ENCODE measurements at places on chromosomes 7 and 10.

DNA sequence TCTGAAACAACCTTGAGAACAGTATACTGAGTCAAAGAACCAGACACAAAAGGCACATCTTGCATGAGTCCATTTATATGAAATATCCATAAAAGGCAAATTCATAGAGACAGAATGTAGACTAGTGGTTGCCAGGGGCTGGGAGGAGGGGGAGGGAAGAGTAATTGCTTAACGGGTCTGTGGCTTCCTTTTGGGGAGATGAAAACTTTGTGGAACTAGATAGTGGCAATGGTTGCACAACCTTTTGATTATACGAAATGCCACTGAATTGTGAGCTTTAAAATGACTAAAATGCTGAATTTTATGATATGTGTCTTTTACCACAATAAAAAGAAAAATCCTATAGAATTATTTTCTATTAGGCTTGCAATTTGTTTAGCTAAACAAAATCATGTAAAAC lies 16.8 kb downstream of the ADRB1 start:
- DNase-seq = no peak

GRCh38 chr7:28595076-28595475 lies 182.8 kb downstream of the CREB5 start:
- no peak for DNase-seq

DNA sequence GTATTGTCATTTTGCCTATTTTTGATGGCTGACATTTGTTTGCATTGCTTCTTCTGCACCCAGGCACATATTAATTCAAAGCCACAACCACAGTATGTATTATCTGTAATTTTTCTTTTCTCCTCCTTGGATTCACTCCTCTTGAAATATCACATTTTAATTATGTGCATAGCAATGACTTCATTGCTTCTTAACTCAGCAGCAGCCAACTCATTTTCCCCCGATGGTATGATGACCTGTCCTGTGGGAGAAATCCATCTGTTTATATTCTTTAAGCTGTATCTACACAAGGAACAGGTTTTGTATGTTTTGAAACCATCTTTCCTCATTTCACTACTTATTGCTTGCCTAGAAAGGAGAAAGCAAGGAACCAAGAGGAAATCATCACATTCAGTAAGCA lies 588.8 kb downstream of the INHBA start:
- DNase-seq = no peak

DNA sequence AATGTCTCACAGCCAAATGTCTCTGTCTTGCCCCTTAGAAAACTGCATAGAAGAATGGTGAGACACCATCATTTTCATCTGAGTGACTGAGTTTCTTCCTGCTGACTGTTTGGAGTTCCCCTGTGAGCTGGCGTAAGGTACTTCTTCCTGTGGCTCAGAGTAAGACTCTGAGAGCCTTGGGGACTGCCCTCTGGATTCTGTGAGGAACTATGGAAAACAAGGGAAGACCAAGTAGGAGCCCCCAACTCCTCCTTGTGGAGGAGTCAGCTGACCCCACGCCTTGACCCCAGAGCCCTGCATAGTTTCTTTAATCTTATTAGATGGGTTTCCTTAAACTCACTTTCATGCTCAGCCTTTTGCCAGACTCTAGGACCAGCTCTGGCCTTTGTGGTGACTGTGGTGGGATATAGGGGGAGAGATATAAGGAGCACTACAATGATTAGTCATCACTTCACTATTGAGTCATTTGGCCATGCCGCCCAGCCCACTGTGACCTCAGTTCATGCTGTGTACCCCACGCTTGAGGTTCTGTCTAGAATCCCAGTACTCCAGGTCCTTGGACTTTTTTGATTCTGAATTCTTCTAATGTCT lies 51.8 kb upstream of the FAM133B start:
- no peak for DNase-seq

DNA sequence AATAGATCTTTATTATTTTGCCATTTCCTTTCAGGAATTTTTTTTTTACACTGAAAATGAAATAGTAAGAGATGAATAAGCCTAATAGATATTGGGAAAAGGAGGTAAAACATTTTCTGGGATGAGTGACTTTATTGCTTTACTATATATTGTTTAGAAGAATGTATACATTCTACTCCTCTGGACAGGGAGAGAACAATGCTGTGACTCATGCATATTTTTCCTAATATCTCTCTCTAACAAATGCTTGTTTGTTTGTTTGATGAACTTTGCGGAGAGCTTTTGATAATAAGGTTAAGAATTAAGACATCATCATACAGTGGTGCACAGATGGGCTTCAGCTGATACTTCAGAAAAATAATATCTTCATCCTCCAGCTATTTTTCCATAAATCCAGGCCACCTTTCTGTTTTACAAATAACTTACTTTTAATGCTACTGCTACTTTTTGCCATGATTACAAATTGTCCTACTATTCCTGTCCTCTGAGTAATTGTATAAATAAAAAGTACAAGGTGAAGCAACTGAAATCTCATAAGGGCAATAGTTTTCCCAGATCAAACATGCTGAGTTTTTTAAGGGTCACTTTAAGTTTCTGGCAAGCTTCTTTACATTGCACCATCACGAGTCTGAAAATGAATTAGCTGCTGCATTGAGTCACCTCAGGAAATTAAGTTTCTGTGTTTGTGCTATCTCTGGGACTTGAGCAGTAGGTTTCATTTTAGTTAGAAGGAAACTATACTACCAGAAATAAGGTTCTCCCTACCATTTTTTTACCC lies 207.3 kb upstream of the POT1 start:
- no peak for DNase-seq

DNA sequence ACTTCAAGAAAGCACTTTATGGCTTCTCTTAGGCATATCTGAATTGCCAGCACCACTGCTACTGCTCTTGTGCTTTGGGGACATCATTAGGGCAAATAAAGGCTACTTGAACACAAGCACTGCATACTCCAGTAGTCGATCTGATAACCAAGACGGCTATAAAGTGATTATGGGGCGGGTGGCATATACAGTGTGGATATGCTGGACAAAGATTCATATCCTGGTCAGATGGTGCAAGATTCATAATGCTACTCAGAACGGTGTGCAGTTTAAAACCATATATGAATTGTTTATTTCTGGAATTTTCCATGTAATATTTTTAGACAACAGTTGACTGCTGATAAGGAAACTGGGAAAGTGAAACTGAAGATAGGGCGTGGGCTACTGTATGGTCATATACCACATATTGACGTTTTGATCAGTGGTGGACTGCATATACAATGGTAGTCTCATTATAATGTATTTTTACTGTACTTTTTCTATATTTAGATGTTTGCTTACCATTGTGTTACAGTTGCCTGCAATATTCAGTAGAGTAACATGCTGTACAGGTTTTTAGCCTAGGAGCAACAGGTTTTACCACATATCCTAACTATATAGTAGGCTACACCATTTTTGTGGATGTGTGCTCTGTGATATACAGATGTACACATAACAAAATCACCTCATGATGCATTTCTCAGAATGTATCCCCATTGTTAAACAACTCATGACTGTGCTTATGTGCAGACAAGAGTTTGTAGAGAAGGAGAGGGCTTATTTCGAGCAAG lies 15.2 kb downstream of the ANLN start:
- no peak for DNase-seq

DNA sequence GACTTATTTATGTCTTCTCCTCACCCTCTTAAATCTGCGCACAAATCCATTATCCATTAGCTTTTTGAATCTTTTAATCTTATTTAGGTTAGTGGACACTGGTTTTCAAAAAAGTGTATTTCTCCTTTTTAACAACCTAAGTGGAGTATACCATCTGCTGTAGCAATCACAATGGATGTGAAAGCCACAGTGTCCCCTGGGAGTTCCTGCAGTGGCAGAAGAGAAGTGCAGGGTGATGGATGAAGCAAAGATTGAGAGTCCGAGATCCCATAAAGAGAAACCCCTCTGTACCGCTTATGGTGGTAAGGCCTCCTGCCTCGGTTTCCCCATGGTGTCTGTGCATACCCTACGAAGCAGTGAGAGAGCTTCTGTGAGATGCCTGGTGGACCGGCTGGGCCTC lies 236.4 kb downstream of the COBL start:
- no peak for DNase-seq

DNA sequence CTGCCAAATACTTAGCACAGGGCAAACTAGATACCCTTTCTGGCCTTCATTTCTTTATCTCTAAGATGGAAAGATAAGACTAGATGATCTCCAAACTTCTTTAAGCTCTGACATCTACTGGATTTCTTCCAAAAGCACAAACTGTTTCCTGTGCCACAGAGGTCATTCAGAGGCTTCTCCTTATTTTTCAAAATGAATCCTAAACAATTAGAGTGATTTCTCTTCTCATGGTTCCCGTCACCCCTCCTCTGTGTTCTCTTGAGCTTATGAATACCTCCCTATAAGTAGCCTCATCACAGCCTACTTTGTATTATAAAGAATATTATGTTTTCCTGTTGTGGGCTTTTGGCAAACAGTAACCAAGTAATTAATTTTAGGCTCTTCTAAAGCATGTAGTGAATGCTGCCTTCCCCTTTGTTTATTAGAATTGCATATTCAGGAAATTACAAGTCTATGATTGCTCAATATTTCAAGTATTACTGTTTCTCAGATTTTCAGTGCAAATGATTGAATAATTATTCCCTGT lies 179.5 kb downstream of the REEP3 start:
- no peak for DNase-seq

GRCh38 chr7:3283130-3283704 lies 17.8 kb upstream of the SDK1 start:
- DNase-seq = no peak

DNA sequence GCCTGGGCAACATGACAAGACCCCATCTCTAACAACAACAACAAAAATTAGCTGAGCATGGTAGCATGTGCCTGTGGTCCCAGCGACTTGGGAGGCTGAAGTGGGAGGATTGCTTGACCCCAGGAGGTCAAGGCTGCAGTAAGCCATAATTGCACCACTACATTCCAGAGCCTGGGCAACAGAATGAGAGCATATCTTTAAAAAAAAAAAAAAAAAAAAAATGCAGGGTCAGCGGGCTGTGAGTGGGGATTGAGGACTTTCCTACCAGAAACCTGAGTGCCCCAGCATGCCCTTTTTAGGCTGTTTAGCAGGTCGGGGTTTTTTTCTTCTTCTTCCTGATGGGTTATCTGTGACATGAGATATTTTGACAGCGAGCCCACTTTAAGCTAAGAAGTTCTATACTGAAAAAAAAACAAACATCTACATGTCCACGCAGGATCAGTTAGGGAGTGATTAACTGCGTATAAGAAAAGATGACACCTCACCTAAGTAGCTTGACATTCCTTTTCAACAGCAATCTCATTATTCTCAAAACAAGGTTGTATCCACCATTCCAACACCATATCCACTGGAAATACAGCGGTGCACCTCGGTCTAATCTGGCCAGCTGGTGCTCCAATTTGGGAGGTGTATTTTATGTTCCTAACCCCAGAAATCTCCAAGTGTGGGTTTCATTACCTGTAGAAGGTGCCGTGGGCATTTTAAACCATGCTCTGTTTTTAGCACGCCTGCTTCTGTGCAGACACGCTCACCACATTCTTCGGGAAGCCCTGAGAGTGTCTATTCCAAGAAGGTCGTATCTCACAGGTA lies 13.8 kb upstream of the RFC2 start:
- no peak for DNase-seq

DNA sequence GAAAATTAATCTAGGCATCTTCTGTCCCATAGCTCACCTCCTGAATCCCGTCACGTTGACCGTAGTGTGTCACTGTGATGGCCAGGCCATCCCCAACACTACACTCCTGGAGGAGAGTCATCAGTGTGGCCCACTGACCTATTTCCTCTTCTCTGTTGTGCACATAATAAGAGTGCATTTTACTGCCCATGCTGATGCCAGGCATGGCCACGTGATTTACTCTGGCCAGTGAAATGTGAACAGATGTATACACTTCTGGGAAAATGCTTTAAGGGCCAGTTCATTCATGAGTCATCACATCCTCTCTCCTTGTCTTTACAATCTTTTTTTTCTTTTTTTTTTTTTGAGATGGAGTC lies 101.9 kb upstream of the PIP4K2A start:
- DNase-seq = peak; percentile 67

DNA sequence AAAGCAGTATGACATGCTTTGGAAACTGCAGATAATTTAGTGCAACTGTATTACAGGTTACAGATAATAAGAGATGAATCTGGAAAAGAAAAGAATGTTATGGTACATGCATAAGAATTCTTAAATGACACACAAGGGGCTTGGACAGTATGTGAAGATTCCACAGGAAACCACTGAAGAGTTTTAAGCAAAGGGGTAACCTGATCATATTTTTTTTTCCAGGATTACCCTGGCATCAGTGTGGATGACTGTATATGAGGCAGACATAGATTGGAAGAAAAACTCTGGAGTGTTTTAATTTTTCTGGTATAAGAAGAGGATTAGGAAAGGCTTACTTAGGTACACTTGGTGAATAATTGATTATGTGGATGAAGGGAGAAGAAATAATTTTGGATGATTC lies 8.1 kb downstream of the TFPI2 start:
- no peak for DNase-seq

DNA sequence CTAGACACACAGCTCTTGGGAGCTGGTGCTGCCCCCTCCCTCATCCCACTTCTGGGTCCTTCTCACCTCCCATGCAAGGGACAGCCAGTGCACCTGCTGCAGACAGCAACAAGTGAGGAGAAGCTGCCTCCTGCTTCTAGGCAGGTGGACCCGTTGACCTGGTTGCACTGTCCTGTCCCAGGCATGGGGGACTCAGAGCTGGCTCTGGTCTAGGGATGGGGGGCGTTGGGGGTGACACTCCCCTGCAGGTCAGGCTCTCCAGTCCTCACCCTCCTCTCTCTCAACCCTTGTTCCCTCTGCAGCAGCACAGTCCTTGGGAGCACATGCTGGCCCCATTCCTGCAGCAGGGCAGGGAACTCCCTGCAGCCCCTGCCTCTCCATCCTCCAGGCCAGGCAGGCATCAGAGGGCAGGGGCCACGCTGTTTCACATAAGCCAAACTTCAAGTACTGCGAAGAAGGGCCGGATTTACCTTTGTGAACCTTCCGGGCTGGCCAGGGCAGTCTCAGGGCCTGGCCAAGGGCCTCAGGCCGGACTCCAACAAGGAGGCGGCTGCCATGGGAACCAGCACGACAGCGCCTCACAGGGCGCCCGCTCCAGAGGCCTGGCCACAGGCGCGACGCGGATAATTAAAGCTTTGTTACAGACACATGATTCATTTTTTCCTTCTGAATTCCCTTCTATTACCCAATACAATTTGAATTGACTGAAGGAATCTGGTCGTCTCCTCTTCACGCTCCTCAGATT lies 48.5 kb downstream of the RASGEF1A start:
- DNase-seq = no peak

- DNase-seq = no peak
These were observed 370.5 kb upstream of the BMPER start for GRCh38 chr7:33534833-33535232.

GRCh38 chr7:24336461-24336860 lies 52.5 kb downstream of the NPY start:
- no peak for DNase-seq
